OCI-M1 (cell line): ENCODE measurements at places on chromosomes 5 and 9.

DNA sequence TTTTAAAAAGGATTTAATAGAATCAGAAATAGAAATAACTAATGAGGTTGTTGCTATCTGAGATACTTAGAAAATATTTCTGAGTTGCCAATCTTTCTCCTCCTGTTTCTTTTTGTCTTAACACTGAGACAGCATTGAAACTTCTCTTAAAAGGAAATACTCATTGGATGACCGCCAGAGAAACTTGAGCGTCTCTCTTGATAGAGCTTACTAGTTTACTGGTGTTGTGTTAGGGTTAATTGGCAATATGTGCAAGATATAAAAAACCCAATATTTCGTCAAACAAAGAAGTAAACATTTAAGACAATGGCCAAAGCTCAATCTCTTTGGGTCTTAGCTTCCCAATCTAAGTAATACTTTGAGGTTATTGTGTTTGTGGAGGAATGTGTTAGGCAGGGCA, 176.4 kb upstream of the CHD1 start:
- peak; percentile 69 for DNase-seq

GRCh38 chr5:56148453-56148971, 84.6 kb downstream of the ANKRD55 start:
- no peak for DNase-seq

DNA sequence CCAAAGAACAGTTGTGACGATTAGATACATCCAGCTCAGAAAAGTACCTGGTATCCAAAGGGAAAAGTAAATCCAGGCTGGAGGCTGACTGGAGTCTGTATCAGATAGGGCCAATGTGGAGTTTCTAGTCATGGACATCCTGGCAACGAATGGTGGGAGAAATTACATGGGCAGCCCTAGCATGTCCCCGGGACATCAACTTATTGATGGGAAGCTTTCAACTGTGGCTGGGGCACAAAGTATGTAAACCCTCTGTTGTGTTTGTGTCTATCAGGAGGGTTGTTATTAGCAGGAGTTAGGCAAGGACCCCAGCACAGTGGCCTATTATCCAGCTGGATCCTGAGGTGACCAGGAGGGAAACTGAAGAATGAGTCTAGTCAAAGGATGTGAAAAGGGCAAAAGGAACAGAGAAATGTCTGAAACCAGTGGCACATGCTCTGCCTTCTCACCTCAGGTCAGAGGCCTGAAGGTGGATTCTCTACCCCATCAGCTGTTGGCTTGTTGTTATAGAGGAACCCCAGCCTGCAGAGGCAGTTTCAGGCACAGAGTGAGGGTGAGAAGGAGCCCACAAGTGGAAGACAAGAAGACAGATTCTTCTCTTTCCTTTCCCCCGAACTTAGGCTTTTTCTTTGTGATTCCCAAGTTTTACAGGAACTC, 19.9 kb downstream of the IFNW1 start:
- DNase-seq = no peak

DNA sequence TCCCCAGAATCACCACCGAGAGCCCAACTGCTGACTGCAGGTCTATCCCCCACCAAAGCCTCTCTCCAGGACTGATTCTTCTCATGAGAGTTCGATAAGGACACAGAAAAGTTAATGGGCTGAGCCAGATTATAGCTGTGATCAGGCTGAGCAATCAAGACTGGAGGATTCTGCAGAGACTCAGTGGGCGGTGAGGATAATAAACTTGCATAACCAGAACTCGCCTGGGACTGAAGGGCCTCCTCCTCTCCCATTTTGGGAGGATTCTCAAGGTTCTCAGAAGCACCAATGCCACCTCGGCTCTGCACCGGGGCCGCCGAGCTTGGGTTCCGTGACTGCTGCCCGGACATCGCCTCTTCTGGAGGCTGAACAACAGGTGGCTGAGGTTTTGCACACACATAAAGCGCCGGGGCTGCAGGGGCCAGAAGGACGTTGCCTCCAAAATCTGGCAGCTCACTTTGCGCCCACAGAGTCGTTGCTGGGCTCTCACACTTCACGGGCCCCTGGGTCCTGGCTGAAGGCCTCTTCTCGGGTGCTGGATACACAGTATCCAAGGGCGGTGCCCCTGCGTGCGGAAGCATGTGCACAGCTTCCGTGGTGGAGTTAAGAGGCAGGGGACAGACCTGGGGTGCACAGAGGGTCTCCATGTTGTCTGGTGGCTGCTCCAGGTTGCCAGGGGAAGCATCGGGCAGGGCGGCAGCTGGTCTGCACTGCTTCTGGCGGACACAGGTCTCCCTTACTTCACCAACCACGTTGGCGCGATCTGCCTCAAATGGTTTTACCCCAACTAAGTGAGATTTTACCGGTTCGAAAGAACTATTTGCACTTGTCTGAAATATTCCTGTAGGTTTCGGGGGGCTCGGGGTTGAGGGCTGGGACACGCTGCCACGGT, 7.6 kb downstream of the SEC16A start:
- no peak for DNase-seq

- no peak for DNase-seq
Observed at GRCh38 chr5:90170261-90170660, 239.3 kb downstream of the CETN3 start.

- DNase-seq = no peak
Observed at GRCh38 chr5:10757043-10757442, 4.0 kb downstream of the DAP start.

DNA sequence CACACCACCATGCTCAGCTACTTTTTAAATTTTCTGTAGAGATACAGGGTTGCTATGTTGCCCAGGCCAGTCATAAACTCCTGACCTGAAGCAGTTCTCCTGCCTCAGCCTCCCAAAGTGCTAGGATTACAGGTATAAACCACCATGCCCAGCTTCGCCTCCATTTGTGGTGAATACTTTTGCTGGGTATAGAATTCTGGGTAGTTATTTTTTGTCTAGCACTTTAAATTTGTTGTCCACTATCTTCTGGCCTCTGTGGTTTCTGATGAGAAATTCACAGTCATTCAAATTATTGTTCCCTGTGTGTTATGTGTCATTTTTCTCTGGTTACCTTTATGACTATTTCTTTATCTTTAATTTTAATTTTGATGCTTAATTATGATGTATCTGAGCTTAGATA, 57.7 kb upstream of the EXOC3 start:
- DNase-seq = no peak

GRCh38 chr9:122355336-122355875, 15.4 kb upstream of the PTGS1 start:
- DNase-seq = peak; percentile 20

- DNase-seq = peak; percentile 90
Observed at GRCh38 chr5:150488519-150489359, 19.2 kb upstream of the NDST1 start.

DNA sequence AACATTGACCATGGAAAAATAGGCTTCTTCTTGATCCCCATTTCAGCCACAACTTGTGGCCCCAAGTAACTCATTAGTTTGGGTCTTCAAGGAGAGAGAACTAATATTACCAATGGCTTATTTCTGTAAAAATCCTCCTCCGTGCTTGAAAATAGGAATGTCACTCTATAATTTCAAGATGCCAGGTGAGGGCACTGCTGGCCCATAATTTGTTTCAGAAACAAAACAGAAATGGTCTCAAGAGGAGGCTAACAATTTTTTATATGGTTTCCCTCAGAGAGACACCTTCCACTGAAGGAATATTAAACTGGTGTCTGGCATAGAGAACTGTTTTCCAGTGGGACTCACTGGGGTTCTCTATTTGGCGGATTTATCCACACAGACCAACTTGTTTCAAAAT, 437.0 kb upstream of the TRPC7 start:
- DNase-seq = peak; percentile 27

- DNase-seq = no peak
Observed at GRCh38 chr5:59559847-59560246, 333.7 kb downstream of the PDE4D start.

- DNase-seq = no peak
Observed at GRCh38 chr5:132673939-132674630, at the start of gene IL4. TSS of gene IL4 (plus strand) at chr5:132673989. CDS start at chr5:132674051, 62 bp downstream.

DNA sequence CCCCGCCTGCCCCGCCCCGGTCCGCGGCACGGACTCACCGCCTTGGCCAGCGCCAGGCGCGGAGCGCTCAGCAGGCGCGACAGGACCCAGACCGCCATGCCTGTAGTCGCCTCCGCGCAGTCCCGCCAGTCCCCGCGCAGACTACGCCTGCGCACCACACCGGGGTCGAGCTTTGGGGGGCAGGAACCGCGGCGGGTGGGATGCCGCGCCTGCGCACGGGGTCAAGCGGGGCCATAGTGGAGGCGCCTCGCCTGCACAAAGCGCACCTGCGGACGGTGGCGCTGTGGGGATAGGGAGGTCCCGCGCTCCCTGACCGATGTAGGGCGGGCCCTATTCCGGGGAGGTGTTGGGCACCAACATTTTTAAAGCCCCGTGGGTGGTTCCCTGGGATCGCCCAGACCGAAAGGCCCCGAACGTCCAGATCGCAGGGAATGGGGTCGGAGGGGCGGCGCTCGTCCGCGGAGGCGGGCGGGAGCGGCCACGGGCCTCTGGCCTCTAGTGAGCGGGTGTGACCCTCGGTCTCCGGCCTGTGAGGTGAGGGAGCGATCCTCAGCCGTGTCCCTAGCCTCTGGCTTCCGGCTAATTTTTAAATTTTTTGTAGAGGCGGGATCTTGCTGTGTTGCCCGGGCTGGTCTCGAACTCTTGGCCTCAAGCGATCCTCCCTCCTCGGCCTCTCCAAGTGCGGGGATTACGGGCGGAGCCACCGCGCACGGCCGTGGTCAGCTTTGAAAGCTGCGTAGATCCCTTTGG, 70.8 kb upstream of the LPCAT1 start:
- DNase-seq = no peak

GRCh38 chr5:139543423-139543991, 17.6 kb upstream of the UBE2D2 start:
- no peak for DNase-seq

DNA sequence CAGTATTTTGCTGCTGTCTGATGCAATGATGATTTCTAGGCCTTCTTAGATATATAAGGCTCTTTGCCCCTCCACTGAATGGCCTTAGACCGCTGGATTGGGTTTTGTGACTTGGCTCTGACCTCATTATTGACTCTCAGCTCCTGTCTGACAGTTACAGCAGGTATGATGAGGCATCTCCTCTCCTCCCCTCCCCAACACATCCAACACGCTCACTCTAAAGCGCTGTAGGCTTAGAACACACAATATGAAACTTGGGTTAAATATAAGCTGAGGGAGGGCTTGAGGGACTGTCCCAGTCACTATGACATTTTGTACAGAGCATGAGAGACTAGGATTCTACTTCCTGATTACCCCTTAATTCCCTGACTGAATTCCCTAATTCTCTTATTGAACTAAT, 18.8 kb upstream of the CER1 start:
- no peak for DNase-seq

- no peak for DNase-seq
Observed at GRCh38 chr5:158965334-158965733, 134.4 kb downstream of the EBF1 start.

DNA sequence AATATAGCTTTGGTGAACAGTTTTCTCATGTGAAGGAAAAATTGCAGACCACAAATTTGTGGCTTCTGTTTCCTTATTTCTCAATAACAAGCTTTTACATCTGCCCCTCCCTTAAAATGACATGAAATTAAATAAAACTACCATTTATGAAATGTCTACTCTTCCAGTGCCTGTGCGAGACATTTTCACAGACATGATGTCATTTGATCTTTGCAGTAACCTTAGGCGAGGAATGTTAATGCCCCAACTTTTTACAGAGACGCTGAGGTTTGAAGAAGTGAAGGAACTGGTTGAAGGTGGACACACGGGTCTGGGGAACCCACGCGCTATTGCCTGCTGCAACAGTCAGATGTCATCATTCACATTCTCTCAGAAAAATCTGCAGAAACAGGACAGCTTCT, 61.5 kb downstream of the OSTF1 start:
- DNase-seq = no peak

- DNase-seq = no peak
Observed at GRCh38 chr5:180717989-180718388, 21.9 kb downstream of the OR2Y1 start.

GRCh38 chr5:1633605-1634336, 110.0 kb upstream of the LPCAT1 start:
- DNase-seq = peak; percentile 86

DNA sequence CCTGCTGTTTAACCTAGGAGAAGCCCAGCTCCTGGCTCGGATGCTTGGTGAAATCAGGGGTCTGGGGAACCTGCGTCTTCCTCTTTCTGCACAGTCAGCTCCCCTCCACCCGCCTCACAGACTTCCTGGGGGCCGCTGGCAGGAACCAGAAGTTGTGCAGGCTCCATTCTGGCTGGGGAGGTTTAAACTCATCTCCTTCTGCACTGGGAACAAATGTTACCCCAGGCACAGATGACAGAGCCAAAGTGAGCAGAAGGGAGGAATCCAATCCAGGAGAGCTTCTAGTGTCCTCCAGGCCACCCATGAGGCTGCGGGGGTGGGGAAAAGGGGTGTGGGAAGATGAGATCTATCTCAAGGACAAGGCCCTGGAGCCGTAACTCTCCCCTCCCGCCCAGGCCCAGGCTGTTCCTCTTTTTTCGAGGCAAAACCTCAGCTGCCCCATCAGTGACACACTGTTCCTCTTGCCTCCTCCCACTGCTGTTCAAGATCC, 31.2 kb downstream of the KCNMB1 start:
- DNase-seq = peak; percentile 94

DNA sequence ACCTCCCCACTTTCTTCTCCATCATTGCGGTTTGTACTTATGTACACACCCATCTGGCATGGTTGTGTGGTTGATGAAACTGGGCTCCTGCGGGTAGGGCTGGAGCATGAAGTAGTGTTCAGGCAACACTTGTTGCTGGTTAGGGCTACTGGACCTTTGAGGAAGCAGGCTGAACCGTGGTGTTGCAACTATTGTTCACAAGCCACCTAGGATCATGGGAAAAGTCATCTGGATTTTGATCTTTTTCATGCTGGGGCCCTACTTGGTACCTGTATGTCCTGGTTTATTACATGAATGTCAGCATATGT, 40.1 kb upstream of the TIFAB start:
- no peak for DNase-seq

DNA sequence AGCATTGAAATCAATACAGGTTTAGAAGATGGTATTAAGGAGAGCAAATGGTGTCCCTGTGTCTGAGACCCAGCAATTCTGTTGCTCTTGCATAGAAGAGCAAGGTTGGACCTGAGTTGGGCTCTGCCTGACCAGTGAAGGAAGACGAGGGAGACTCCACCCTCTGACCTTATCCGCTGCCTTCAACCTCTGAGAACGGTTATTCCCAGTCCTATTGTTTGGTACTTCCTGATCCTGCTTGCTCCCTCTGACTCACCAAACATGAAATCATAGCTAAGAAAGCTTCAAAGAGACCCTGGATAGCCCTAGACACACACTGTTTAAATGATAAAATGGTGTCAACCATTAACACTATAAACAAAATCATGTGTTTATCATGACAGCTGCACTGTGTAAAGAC, 218.5 kb downstream of the PLK2 start:
- DNase-seq = no peak

DNA sequence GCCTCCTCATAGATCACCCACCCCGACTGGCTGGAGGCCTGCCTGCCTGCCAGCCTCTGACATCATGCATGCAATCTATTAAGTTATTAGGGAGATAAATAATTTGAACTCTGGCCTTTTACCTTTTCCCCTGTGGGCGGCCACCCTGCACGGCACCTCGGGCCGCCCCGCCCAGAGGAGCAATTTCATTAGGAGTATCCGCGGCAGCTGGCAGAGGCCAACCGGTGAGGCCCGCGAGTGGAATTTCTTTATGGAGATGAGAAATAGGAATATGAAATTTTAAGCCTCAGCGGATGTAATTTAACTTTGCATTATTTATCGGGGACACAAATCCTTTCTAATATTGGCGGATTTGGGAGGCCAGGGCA, 22.5 kb downstream of the LHX3 start:
- no peak for DNase-seq
